Stimulated activated CD4-positive, alpha-beta T cell treated with anti-CD3 and anti-CD28 coated beads, TNF-alpha, amount 100 ng/mL, for 1 hour (primary cell): ENCODE measurements at places on chromosomes 6 and 20.

DNA sequence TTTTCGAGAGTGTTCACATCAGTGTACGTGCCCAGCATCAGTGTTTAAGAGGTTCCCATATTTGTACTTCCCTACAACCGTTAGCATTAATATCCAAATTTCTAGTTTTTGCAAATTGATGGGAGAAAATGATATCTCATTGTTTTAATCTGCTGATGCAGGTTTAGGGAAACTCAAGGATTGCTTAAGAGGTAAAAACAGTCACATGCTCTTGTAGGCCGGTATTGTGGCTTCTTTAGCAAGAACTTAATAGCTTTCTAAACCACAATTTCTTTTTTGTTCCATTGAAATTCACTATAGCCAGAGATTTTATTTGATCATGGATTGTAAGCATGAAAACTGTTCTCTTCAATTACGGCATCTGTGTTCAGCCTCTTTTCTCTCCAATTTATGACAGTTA is 29.5 kb downstream of the BEND6 start:
- DNase-seq: no peak

GRCh38 chr6:128720891-128721290 is 162.0 kb upstream of the LAMA2 start:
- DNase-seq: no peak

- DNase-seq: no peak
Measured at GRCh38 chr6:156865019-156865629, 87.9 kb downstream of the ARID1B start.

GRCh38 chr6:14796974-14797762 is 448.7 kb upstream of the JARID2 start:
- DNase-seq: no peak

DNA sequence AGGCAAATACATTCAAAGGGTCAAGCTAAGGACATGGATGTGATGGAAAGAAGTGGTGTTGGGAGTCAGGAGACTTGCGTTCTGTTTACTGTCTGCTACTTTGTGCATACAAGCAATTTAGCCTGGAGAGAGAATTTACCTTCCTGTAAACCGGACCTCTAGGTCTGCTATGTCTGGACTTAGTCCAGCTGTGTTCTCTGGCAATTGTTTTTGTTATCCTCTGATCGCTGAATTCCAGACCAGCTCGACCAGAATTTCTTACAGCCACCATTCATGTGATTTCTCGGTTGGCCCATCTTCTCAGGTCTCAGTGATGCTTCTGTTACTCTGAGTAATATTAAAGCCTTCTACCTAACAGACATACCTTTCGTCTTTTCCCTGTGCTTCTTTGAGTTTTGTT is 75.2 kb downstream of the LRRC1 start:
- DNase-seq: no peak

DNA sequence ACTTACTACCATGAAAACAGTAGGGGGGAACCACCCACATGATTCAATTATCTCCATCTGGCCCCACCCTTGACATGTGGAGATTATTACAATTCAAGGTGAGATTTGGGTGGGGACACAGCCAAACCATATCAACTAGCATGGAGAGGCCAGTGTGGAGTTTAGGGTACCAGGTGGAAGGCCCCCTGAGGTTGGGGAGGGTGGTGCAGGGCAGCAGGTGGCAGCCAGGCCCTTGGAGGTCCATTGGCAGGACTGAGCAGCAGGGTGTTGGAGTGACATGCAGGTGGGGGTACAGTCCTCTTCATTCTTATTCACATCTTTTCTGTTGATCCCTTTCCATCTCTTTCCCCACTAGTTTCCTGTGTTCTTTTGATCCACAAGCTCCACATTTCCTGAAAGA is 42.9 kb downstream of the PHACTR3 start:
- no peak for DNase-seq

DNA sequence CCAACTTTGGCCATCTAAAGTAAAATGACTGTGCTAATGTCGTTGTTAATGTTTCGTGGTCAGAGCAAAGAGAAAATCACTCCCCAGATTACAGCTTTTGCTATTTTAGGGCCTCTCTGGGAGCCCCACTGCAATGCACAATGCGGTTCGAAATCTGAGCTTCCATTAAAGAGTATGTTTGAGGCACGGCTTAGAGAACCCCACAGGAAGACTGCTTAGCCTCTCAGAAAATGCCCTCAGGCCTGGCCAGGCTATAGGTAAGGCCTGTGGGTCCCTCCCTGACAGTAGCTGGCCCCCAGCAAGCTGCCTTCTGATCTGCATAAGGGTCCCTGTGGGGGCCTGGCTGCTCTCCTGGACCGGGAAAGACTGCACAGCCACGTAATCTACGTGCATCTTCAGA is 274.6 kb downstream of the PTPRT start:
- no peak for DNase-seq

DNA sequence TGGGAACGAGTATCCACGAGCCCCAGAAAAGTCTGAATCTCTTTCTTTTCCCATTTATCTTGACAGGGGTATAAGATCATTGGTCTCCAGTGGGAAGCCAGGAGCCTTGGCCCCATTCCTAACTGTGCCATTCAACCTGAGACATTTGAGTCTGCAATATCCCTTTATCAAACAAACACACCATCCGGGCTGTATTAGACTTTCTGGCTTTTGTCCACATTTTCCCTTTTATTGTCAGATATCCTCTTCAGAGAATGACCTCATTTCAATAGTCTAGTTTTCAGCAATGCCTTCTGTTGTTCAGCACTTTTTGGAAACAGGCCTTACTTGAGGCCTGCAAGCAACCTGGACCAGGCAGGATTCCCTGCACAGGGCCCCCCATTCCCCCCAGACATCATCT is 15.7 kb downstream of the BPIFA1 start:
- DNase-seq: no peak

- DNase-seq: no peak
Measured at GRCh38 chr6:26539071-26539615, 977 bp downstream of the HMGN4 start.

GRCh38 chr6:70312165-70312745 is 9.4 kb upstream of the COL9A1 start:
- no peak for DNase-seq

- no peak for DNase-seq
Measured at GRCh38 chr6:98724537-98724936, 109.8 kb upstream of the POU3F2 start.

GRCh38 chr6:17492350-17492749 is 99.0 kb downstream of the CAP2 start:
- no peak for DNase-seq

- DNase-seq: no peak
Measured at GRCh38 chr20:47572105-47572729, 70.5 kb downstream of the NCOA3 start.

- DNase-seq: no peak
Measured at GRCh38 chr20:8589956-8590355, 457.9 kb downstream of the PLCB1 start.

DNA sequence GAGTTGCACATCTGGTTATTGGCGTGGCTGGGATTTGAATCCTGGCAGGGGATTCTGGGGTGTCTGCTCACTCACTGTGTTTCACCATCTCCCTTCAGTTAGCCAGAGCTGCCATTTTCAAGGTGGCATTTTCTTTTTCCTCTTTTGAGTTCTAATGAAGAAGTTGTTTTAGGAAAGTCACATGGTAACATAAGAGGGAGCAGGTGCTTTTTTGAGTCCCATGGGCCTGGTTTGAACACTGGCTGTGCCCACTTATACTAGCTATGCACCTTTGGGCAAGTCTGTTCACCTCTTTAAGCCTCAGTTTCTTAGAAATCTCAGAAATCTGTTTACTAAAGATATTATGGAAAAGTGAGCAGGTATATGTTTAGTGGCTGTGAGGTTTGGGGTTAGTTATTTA is 39.6 kb downstream of the ANKS1A start:
- no peak for DNase-seq

DNA sequence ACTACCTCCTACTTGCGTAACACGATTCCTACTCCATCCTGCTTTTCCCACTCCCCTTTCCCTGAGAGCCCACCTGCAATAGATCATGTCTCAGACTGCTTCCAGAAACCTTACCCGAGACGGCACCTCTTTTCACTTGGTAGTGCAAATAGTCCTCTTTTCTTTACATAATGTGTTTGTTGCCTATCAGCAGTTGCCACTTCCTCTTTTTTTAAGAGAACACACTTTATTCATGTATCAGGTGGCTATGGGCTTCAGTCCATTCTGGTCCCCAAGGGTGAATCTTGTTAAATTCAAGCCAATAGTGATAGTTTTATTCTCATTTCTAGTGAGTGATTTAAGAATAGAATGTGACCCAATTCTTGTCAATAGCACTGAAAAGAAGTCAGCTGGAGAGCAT is 57.7 kb upstream of the FERMT1 start:
- no peak for DNase-seq

DNA sequence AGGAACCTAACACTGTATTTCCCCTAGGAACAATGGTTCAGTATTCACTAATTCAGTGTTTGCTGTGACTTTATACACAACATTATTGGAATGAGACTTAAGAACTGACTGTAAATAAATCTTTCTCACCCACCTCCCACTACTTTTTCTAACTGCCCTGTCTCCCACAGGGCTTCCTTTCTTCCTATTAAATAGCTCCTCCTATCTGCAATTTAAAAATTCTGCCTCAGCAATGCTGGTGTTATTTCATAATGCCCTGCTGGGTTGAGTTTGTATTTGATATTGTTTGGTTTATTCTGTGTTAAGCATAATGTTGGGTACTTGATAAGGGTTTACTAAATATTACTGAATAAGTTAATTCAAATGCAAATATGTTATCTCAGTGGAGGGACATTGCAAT is 573.1 kb upstream of the RNF217 start:
- no peak for DNase-seq

DNA sequence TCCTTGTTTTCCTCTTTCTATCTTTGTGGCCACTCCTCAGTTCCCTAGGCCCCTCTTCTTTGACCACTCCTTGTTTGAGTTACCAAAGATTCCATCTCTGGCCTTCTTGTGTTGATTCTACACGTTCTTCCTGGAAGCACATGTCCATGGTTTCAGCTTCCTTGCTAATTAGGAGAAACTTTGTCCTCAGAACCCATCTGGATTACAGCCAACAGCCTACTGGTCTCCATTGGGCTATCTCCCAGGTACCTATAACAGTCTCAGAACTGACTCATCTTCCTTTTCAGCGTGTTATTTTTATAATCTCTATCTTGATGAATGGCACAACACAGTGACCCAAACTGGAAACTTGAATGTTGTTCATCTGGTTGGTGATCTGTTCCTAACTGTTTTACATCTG is 17.5 kb downstream of the PTPRA start:
- DNase-seq: no peak
